ENCODE measurements at places on chromosomes 7 and 10. TPM values are rescaled to one million over a fixed set of nuclear protein-coding genes. Genes with fewer than 3 reads are reported as not detected.

DNA sequence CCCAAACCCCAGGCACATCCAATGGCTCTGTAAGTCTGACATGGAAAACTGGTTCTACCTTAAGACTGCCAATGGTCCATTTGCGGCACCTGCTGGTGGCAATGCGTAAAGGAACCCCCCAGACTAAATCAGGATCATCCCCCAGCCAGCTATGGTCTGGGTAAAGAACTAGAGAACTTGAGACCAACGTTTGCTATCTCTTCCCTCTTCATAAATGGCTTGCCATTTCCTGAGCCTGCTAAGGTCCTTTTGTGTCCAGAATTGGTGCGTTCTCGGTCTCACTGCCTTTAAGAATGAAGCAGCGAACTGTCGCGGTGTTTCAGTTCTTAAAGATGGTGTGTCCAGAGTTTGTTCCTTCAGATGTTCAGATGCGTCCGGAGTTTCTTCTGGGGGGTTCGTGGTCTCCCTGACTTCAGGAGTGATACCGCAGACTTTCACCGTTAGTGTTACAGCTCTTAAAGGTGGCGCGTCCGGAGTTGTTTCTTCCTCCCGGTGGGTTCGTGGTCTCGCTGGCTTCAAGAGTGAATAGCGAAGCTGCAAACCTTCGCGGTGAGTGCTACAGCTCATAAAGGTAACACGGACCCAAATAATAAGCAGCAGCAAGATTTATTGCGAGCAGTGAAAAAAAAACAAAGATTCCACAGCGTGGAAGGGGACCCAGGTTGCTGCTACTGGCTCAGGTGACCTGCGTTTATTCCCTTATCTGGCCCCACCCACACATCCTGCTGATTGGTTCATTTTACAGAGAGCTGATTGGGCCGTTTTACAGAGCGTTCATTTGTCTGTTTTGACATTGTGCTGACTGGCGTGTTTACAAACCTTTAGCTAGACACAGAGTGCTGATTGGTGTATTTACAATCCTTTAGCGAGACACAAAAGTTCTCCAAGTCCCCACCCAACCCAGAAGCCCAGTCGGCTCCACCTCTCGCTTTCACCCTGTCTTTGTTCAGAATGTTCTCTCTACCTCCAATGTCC lies 95.4 kb downstream of the ELMO1 start:
- H3K4me3 ChIP-seq = peak overlapping the region; percentile 29
- peak overlapping the region; percentile 78 for H3K27ac ChIP-seq
- no peak for DNase-seq
- H3K36me3 ChIP-seq = no peaks in the 10 kb centered on the region
- no peaks in the 10 kb centered on the region for H3K27me3 ChIP-seq
- peaks cover 48% of the 10 kb centered on the region for H3K4me1 ChIP-seq

GRCh38 chr7:142554560-142555532 lies 194.4 kb upstream of the PRSS1 start:
- no peaks in the 10 kb centered on the region for H3K4me1 ChIP-seq
- no peaks in the 10 kb centered on the region for H3K36me3 ChIP-seq
- no peak for DNase-seq
- H3K27me3 ChIP-seq = no peaks in the 10 kb centered on the region
- no peak overlapping the region for H3K4me3 ChIP-seq

DNA sequence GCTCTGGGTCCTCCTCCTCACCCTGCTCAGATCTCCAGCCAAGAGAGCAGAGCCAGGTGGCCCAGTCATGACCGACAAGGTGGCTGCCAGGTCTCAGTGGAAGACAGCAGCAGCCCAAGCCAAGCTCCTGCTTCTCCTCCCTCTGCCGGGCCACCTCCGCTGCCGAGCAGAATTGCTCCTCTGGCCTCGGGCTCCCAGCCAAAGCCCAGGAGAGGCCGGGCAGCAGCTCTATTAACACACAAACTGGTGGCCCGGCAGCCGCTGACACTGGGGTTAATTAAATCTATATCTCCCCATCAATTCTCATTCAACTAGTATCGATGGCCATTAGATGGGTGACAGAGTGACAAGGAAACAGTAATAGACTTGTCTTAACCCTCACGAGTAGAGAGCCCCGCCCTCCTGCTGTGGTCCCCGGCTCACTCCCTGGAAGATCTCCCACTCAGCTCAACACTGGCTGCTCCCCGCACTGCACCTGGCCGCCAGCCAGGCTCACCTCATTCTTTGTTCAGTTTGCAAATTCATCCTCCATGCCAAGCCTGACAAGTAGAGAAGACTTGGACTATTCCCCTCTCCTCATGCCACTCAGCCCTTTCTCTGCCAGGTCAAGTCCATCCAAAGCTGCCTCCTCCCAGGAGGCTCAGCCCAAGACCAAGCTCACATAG lies 74.1 kb upstream of the UNC5B start:
- no peak for DNase-seq
- peaks cover 8% of the 10 kb centered on the region for H3K27me3 ChIP-seq
- H3K27ac ChIP-seq = no peak overlapping the region

Gene BMI1
- total RNA-seq = 50.9 TPM

Gene CPA2
- total RNA-seq = not detected
